ENCODE measurements at places on chromosomes 13 and 19. TPM values are rescaled to one million over a fixed set of nuclear protein-coding genes. Genes with fewer than 3 reads are reported as not detected.

DNA sequence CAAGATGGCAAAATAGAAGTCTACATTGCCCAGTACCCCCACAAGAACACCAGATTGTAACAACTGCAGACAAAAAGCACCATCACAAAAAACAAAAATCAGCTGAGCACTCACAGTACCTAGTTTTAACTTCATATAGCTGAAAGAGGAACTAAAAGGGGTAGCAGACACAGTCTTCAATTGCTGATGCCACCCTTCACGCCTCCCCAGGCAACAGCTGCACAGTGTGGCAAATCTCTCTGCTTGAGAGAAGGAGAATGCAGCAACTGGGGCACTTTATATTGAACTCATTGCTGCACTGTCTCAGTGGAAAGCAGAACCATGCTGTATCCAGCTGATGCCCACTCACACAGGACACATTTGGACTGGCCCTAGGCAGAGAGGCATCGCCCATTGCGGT, 2714.5 kb upstream of the PCDH20 start:
- DNase-seq, result no peak

DNA sequence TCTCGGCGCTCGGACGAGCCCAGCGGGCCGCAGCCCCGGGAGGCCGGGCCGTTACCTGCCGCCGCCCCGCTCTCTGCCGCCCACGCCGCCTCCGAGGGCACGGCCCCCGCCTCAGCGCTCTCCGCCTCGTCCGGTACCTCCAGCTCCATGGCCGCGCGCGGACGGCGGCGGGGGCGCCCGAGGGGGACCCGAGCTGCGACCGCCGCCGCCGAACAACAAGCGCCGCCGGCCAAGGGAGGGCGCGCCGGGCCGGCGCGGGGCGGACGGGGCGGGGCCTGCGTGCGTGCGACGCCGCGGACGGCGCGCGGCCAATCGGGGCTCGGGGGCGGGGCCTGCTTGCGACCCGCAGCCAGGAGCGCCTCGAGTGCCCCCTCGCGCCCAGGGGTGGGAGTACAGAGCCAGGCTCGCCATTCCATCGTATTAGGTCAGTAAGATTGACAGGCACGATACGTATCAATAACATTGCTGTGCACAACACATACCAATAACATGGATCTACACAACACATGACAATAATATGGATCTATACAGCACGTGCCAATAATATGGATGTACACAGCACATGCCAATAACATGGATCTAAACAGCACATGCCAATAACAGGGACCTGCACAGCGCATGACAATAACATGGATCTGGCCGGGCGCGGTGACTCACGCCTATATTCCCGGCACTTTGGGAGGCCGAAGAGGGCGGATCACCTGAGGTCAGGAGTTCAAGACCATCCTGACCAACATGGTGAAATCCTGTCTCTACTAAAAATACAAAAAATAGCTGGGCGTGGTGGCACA, at the start of gene PIP5K1C:
PIP5K1C (minus strand) TSS at position 227 of the 791 bp plus-strand sequence; CDS start at position 149, 78 bp downstream.
- peak; percentile 97 for DNase-seq

DNA sequence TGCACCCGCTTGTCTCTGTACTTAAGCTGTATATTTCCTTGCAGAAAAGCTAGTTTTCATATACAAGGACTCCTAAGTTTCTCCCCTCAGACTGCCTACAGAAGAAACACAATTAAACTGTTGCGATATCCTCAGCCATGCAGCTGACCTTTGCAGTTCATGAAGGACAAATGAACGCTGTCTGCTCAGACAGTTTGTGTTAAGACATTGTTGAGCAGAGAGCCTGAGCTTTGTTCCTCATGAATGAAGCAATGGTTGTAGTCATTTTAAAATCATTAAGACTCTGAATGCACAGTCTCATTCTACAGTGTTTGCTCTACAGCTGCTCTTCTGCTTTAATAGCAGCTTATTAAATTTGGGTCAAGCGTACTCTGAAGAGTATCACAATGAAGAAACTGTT, 23.2 kb upstream of the MAB21L1 start:
- no peak for DNase-seq

- DNase-seq, result no peak
Measured at GRCh38 chr13:71218960-71219359, 648.0 kb downstream of the DACH1 start.

DNA sequence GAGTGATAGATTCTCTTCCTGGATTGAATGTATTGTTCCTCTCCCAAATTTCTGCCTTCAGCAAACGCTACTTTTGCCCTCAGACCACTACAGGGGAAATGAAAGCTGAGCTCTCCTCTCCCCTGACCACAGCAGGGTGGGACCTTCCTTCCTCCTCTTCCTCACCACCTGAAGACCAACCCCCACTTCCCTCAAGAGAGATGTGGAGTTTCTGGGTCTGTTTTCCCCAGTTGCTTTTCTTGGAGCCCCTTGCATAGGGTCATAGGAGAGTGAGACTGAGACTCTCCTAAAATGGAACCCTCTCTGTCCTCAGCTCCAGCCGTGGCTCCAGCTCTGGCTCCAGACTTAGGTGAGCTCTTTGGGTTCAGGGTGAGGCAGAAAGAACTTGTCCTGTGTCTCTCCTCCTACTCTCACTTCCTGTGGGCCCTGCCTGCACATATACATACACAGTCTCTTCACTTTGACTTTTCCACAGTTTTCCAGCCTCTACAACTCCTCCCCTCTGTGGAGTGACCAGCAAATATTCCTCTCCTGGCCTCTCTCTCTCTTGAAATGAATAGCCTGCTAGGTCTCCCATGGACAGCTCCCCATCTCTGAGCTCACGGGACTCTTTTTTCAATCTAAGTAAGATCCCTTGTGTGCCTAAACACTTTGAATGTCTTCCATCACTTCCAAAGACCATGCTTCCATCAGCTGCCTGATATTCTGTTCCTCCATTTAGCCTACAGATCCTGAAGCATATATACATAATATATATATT, 19.2 kb upstream of the ZNF175 start:
- no peak for DNase-seq

GRCh38 chr19:19602136-19602712, 16.3 kb downstream of the PBX4 start:
- DNase-seq, result no peak

DNA sequence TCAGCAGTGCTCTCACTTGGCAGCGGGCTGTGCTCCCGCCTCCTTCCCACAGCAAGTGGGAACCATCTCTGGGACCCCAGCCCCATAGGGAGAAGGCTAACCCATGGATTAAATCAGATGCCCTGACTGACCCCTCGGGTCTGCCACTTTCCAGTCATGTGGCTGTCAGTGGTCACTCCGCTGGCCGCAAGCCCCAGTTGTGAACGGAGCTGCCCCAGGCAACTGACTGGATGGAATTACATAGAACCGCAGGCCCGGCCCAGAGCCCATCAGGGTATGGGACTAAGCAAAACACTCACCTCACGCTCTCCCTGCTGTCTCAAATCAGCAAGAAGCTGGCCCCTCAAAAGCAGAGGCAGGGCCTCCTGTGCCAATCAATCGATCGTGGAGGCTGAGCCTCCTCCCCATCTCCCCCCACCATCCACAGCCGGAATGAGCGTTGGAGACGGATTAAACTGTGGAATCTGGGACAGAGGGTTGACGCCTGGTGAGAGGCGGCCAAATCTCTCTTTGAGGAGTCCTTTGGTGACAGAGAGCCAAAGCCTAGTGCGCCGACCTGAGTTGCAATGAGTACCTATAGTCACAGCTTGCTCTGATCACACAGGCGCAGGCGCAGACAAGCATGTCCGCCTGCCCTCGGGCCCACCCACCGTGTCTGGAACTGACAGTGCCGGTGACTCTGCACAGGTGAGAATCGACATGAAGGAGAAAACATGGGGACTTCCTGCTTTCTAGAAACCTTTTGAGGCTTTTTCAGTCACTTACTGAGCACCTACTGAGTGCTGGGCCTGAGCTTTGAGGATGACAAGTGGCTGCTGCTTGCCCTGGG, 38.7 kb downstream of the PBX4 start:
- DNase-seq, result no peak

DNA sequence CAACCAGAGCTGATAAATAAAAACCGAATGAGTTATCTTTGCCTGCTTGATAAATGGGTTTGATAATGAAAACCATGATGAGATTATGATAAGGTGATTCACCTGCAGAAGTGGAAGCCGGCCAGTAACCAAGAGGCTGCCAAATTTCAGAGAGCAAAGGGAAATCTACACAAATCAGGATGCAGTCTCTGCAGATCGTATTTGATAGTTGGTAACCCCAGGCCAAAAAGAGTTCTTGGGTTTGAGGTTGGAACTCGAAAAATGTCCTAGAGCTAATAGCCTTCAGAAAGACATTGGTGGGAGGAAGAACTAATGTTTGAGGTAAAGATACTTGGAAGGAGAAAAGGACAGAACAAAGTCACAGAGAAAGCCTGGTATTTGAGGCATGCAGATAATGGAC, 9.6 kb upstream of the LATS2 start:
- no peak for DNase-seq

GRCh38 chr13:95133498-95133897, 167.8 kb downstream of the ABCC4 start:
- no peak for DNase-seq

DNA sequence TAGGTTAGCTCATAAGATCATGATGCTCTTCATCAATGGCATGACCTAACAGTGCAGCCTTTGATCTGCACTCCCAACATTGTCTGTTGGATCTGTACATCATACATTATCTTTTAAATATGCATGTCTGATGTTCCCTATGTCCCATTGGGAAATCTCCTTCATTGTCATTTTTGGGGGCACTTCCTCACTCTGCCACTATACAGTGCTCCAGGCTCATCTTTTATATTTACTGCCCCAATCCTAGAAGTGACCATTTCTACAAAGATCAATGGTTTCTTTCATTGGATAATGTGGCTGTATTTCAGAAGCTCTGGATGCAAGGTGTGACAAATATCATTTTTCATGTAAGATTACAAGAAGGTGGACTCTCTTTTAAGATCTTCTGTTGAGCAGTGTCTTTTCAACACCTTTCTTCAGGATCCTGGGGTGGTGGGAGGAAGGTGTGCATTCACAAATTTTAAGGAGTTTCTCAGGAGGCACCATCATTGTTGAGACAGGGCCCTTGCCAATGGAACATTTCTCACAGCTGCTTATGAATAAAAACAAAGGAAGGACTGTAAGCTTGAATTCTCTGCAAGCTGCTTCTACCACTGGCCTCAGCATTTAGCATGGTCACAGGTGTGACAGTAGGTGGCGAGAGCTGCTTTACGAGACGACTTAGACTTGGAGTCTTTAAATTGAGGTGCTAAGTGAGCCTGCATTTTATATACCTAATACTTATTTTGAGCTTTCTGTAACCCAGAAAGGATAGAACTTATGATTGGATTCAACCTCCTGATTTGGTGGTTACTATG, 403.0 kb downstream of the LMO7 start:
- DNase-seq, result no peak

- DNase-seq, result no peak
Measured at GRCh38 chr19:48913114-48913889, 13.2 kb downstream of the NUCB1 start.

The CBLC gene
- total RNA-seq, result not detected

Data from frontal cortex (tissue), 4 donors.